ENCODE measurements at places on chromosomes 4 and X.
A peak's percentile ranks its signal among the peaks of the same experiment; 100 is the strongest.

DNA sequence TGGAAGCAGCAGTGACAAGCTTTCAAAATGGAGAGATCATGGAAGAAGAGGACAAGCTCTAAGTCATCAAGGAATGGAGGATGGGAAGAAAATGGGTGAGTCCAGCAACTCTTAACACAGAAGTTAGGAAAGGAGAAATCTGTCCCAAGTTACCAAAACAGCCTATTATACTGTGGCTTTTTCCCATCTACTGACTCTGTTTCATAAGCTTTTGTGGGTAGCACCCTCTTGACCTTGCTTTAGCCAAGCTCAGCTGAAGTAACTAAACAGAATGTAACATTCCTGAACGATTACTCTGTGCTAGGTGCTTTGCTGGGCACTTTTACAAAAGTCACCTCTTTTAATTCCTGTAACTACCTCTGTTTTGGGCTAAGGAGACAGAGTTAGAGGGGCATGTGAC lies 54.9 kb downstream of the MAP7D2 start:
- DNase-seq = no peak

DNA sequence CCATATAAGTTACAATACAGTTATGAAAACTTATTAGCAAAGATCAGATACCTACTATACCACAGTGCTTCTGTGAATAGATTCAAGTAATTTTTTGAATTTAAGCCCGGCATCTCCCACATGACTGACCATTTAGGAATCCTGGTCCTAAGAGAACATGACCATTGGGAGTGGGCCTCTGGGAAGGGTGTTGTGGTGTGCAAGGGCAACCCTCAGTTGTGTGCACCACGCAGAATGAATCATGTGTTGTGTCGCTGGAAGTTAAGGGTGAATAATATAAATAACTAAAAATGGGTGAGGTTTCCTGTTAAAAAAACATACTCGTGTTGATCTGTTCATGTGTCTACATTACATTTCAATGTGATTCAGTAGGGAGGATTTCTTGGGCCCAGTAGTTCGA lies 15.5 kb downstream of the CPE start:
- no peak for DNase-seq

- no peak for DNase-seq
Measured at GRCh38 chr4:28565396-28565795, 1704.8 kb downstream of the STIM2 start.

- DNase-seq = no peak
Measured at GRCh38 chr4:64520421-64520820, 111.2 kb upstream of the TECRL start.

GRCh38 chr4:41644288-41644914 lies 104.1 kb downstream of the PHOX2B start:
- DNase-seq = peak; percentile 7

- DNase-seq = no peak
Measured at GRCh38 chrX:154126101-154126500, 17.9 kb upstream of the OPN1LW start.

DNA sequence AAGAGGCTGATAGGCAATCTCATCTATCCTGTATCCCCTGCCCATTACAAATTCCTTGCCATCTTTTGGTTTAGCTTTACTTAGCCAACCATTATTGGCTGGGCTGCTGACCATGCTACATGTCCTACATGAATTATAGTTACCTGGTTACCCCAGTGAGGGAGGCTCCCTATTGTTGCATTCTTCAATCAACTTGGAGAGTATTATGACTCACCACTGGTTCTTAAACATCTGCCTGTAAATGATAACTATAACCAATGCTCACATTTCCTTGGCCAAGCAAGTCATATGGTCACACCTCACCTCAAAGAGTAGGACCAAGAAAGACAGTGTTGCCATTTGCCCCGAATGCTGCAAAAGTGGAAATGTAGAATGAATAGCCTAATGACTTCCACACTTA lies 297.6 kb downstream of the IL15 start:
- DNase-seq = no peak

GRCh38 chr4:8010618-8011017 lies 71.0 kb upstream of the AFAP1 start:
- DNase-seq = no peak

DNA sequence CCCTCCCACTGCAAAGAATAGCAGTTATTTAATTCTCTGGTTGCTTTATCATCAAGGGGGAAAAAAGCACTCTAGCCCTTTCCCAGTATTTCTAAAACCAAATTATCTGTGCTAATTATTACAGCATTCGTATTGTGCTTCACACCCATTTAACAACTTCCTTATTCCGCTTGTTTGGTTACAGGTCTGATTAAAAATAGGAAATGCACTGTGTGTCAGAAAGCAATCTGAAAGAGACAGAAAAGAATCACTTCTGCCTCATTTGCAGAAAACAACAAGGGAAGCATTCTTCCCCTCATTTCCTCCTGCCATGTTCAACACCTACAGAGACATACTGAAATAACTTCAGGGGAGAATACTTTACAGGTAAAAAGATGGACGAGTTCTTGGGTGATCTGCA lies 114.9 kb upstream of the MAP3K15 start:
- no peak for DNase-seq

GRCh38 chrX:26574234-26574633 lies 358.3 kb downstream of the MAGEB5 start:
- DNase-seq = no peak

GRCh38 chr4:24921491-24921890 lies 8.6 kb upstream of the CCDC149 start:
- DNase-seq = no peak

GRCh38 chrX:154727871-154728270 lies 23.0 kb downstream of the GAB3 start:
- DNase-seq = no peak

GRCh38 chrX:109352066-109352588 lies 129.8 kb downstream of the GUCY2F start:
- DNase-seq = no peak

DNA sequence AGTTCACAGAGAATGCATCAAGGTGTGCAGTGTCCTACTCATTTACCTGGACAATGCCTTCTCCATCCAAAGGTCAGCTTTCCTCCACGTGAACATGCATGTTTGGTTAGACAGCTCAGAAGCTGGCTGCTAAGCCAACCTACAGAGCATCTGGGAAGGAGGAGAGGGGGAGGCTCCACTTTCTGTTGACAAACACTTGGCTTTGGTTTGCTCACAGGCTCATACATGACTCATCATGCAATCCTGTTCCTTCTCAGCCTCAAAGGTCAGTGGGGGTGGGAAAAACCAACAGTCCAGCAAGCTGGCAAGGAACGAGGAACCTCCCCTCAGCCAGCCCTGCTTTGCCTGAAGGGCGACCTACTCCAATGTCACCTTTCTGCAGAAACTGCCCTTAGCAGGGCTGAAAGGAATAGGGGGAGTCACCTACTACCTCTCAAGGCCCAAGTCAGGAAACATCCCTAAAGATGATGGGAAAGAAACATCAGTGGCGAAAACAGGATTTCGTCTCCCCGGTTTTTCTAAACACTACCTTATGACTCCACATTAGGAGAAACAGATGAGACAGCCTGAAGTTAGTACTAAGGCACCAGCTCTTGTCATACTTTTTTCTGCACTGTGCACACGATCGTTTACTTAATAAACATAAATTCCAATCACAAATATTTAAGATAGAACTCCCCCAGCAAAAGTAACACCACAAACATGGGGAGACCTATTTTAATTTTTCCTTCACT lies 37.9 kb downstream of the RELL1 start:
- no peak for DNase-seq

GRCh38 chr4:48503233-48504025 lies 13.4 kb downstream of the ZAR1 start:
- no peak for DNase-seq

DNA sequence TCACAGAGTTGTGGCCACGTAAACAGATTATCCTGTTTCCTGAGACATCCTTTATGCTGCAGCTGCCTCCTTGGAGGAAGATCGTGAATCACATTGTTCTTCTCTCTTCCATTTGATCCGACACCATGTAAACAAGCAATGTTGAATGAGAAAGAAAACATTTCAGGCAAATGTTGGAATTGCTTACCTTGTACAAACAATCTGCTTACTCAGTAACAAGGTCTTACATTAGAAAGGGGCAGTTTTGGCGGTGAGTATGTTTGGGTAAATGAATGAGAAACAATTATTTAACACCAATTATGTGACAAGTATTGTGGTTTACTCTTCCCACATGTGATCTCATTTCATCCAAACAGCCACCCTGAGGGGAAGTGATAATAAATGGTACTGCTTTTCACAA lies 637.8 kb downstream of the RAB28 start:
- no peak for DNase-seq

GRCh38 chr4:29423836-29424721 lies 1296.1 kb upstream of the PCDH7 start:
- DNase-seq = no peak

DNA sequence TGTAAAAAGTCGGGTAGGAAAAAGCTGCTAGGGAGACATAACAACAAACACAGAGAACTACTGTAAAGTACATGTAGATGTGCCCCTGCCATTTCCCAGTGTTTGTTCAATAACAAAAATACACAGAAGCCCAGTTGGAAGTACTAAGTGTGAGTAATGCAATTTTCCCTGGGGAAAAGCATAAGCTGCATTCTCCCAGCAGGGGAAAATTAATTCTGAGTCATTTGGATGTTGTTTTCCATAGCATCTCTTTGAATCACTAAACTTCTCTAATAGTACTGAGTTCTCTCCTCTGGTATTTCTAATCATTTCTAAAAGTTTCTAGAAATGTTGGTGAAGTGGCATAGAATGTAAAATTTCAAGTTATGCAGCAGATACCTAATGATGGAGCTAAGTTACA lies 1114.9 kb downstream of the C4orf33 start:
- no peak for DNase-seq

- no peak for DNase-seq
Measured at GRCh38 chr4:165994701-165995100, 121.7 kb downstream of the TLL1 start.

GRCh38 chr4:110705440-110705782 lies 82.5 kb upstream of the PITX2 start:
- no peak for DNase-seq

- DNase-seq = no peak
Measured at GRCh38 chrX:24466025-24466424, 939 bp downstream of the PDK3 start.

Measured in activated CD4-positive, alpha-beta T cell treated with anti-CD3 and anti-CD28 coated beads, Interleukin-2, amount 10 ng/mL, durations not matched to agents 7 days and 5 days (primary cell).